Left renal pelvis (tissue), 4 donors: ENCODE measurements at places on chromosomes 6 and 20.

GRCh38 chr6:34273242-34273805 is 24.5 kb upstream of the SMIM29 start:
- no peak for DNase-seq

DNA sequence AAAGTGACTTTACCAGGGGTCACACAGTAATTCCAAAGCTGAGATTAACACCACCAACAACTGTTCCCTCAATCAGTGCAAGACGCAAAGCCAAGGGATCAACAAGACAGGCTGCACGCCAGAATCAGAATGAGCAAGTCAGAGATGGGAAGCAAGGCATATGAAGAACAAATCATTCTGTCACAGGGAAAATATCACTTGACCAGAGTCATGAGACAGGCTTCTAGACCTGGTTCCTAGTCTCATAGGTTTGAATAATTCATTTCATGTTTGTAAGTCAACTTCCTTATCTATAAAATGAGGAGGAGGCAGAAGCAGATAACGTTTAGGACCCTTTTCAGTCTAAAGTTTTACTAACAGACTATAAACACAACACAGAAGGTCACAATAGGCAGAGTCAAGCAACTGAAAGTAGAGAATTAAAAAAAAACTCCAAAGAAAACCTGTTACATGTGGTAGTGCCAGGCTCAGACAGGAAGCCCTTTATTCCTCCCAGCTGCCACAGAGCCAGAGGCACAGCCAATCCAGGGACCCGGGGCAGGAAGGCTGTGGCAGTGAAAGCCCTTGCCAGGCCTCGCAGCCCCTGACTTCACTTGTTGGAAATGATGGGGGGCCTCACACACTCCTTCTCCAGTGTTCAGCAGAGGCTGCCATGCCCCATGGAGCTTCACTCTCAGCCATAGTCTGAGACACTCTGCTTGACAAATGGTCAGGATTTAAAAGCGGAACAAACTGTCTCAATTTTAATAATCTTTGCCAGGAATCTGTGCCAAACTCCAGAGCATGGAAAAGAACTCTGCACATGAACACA is 29.2 kb upstream of the DST start:
- no peak for DNase-seq

- DNase-seq = no peak
These were observed 642 bp downstream of the EEF1A2 start for GRCh38 chr20:63497946-63498935.

- no peak for DNase-seq
These were observed 345.5 kb downstream of the CD83 start for GRCh38 chr6:14463110-14463509.
